ENCODE measurements at places on chromosomes 11 and 22.
A peak's percentile ranks its signal among the peaks of the same experiment; 100 is the strongest.

- DNase-seq, result no peak
These were observed 64.3 kb downstream of the NAT10 start for GRCh38 chr11:34169686-34170085.

DNA sequence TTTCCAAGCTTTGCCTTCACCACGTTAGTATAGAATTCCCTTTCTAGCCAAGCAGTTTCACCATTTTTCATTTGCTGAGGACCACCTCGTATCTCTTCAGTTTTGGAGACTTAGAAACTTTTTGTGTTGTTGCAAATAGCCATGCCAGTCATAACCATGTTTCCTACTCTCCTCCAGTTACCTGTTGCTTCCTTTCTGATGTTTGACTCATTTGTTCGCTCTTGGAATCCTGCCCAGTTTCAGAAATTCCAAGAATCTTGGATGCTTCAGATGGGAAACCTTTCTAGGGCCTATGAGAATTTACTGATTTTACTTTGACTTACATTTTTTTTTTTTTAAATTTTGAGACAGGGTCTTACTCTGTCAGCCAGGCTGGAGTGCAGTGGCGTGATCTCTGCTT, 65.4 kb downstream of the PPP6R3 start:
- peak; percentile 76 for DNase-seq

GRCh38 chr11:78715639-78716311, 141.1 kb upstream of the NARS2 start:
- peak; percentile 98 for DNase-seq

DNA sequence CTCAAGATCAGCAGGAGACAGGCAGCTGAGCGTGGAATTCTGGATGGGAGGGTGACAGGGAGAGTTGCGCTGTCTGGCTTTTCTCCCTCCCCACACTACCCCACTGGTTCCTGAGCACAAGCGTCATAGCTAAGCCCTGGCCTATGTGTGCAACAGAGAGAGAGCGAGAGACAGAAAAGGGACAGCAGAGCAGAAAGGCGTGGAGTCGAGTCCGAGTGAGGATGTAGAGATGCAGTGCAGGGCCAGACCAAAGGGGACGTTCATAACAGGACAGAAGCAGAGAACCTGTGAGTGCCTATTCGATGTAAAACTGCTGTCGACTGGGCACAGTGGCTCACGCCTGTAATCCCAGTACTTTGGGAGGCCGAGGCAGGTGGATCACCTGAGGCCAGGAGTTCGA, 94.0 kb upstream of the TMEM45B start:
- no peak for DNase-seq

DNA sequence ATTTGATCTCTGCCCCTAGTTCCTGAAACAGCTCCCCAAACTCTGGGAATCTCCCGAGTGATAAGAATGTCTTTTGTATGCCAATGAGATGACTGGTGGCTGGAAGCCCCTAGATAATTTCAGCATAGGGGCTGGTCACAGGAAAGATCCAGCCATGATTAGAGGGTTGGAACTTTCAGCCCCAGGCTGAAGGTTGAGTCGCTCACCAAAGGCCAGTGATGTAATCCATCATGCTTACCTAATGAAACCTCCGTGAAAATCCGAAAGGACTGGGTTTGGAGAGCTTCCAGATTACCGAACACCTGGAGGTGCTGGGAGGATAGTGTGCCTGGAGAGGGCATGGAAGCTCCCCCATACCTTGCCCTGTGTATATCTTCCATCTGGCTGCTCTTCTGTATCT, 26.0 kb downstream of the LRRC32 start:
- DNase-seq, result no peak

GRCh38 chr22:40637183-40638150, 948 bp upstream of the MRTFA start:
- no peak for DNase-seq

GRCh38 chr11:111602865-111603610, 789 bp downstream of the SIK2 start:
- no peak for DNase-seq

GRCh38 chr11:83054001-83054400, 17.7 kb downstream of the RAB30 start:
- no peak for DNase-seq

- no peak for DNase-seq
These were observed 100.9 kb upstream of the BID start for GRCh38 chr22:17875156-17875555.

DNA sequence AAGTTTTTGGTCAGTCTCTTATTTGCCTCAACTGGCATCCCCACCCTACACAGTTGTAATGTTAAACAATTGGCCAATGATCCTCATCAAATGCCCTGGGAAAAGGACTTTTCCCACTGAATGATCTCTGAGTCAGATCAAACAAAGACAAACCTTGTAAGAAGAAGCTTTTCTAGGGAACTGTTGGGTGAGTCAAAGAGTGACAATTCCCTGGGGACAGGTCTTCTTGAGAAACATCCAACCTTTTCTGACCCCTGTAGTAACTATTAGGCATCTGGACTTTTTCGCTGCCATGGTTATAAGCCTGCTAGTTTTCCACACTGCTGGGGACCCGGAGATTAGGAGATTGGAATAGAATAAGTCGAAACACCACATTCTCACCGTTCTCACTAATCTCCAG, 789.8 kb upstream of the API5 start:
- peak; percentile 63 for DNase-seq

DNA sequence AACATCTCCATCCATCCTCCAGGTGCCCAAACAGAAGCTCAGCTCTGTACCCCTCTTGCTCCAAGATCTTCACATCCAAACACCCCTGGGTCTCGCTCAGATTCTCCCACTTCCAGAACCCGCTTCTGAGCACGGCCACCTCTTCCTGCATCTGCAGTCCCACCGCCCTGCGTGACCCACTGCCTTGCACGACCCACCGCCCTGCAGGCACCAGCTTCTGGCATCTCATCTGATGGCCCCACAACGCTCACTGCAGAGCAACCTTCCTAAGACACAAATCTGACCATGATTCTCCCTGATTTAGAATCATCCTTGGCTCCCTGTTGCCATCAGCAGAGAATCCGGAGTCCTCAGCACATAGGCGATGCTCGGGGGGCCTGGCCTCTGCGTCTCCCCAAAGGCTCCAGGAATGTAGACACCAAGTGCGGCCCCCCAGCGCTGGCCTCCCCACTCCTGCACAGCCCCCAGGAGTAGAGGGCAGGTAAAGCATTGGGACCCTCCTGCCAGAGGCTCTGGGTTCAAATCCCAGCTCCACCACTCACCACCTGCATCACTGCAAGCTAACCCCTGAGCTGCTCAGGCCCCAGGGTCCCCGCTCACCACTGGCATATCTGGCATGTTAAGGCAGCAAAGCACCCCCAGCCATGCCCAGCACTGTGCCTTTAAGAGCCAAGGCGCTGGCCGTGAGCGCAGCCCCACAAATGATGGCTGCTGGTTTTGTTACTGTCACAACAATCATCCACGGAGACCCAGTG, 459.3 kb downstream of the BRD1 start:
- no peak for DNase-seq

DNA sequence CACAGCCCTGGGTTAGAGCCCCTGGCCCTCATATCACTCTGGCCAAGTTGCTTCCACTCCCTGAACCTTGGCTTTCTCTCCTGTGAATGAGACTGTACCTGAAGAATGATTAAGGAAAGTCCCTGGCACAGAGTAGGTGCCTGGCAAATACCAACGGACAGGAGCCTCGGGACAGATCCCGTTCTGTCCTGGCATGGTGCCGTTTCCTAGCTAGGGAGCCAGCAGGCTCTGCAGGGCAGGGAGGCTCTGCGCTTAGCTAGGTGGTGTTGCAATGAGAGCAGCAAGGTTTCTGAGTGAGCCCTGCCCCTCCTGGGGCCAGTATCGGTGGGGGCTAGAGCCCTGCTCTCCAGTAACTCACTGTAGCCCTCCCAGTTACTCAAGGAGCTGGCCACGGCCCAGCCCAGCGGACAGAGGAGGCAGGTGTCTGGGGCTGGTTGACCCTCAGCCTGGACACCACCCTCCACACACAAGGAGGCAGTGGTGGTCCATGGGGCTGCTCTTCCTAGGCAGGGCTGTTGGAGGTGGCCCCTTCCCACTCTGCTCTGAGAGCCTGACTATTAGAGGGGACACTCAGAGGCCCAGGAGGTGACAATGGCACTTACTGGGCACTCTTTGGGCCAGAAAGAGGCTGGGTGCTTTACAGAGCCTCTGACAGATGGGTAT, 74.4 kb downstream of the NFAM1 start:
- DNase-seq, result no peak

GRCh38 chr22:21702094-21702493, 33.5 kb downstream of the YPEL1 start:
- DNase-seq, result no peak

DNA sequence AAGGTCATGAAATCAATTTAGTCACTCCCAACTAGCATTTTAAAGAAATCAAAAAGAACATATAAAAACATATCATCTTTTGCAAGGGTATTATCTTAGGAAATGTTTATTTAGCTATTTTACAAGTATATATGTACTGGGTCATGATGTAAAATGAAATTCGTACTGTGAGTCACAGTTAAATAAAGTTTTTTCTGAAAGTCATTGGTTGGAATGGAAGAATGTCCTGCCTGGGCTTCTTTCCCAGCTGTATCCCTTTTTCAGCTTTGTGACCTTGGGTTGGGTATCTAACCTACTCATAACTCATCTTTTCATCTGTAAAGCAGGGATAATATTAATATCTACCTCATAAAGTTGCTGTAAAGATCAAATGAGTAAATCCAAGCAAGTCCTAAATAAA, 15.7 kb downstream of the FDX1 start:
- no peak for DNase-seq

GRCh38 chr11:57126766-57127400, 54.9 kb upstream of the LRRC55 start:
- no peak for DNase-seq

DNA sequence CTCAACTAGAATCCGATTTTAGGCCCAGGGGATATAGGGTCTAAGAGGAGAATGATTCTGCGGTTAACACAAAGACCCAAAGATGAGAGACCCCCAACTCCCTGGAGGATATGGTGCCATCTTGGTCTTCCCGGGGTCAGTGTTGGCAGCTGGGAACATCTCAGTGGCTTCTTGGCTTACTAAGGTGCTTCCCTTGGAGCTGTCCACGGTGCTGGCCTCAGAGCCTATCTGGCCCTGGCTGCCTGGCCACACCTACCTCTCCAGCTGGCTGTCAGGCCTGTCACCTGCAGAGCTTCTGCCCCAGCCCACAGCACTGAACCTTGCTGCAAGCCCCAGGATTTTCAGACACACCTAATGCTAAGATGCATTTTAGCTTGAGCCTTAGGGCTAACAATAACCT, 70.7 kb upstream of the THY1 start:
- no peak for DNase-seq

DNA sequence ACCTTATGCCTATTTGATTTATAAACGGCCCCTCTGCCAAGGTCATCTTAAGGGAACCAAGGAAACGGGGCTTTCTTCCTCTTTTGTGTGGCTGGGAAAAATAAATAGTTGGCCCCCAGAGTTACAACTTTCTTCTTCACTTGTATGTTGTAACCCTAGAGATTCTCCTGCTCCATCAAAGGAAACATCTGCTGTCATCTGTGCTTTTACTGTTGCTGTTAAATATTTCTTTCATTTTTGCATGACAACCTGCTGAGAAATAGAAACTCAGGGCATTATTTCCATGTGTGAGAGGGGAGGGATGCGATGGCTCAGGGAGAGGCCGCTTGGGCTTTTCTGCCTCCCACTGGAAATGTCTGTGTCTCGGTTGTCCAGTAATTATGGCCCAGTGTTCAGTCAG, 21.8 kb upstream of the CDC42EP2 start:
- DNase-seq, result no peak

DNA sequence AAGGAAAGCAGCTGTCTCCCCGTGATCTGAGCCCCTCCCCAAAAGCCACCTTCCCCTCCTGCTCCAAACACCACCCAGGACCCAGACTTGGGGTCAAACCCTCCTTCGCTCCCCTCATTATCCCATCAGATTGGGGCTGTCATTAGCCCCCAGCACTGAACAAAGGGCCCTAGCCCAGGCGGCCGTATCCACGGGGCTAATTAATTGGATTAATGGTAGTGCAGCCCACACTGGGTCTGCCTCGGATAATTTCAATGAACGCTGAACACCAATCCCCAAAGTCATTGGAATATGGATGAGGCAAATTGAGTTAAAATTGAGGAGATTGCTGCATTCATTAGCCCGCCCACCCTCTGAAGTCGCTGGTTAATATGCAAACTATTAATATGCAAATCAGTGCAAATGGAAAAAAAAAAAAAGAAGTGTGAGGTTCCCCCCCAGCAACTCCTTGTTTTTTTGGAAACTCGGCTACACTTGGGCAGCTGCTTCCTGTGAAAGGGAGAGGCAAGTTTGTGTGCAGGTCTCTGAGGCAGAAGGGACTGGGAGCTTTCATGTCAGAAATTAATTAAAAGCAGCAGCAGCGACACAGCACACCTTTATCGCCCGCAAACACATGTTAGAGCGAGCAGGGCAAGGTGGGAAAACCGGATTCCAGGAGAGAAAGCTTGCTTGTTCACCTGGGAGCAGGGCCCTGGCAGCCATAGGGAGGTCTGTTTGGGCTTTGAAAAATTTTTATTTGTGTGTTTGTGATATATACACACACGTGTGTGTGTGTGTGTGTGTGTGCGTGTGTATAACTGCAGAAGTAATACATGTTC, 517.8 kb downstream of the MIAT start:
- no peak for DNase-seq

DNA sequence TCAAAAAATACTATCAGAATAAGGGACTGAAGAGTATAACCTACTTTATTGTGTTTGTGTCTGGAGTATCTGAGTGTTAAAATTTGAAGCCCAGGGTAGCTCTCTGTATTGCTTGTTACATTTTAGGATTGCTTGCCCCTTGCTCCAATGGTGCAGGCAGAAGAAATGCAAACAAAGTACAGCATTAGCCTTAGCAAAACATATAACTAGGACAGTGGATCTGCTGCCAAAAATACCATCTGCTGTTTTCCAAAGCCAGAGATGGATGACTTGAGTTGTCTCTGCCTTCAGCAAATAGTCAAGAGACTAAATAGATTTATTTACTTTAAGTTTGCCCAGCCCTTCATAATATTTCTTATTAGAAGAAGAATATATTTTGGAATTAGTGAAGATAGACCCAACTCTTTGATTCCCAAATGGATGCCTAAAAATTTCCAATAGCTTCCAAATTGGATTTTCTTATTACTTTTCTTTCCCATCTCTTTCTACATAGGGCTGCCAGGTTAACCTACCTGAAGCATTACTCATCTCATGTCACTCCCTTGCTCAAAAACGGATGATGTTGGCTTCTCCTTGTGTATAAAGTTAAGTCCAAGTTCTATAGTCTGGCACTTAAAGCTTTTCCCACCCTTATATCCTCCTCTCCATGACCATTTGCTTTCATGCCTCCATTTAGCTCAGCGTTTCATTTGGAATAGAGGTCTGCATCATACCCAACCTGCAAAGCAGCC, 66.3 kb downstream of the LDLRAD3 start:
- DNase-seq, result no peak

DNA sequence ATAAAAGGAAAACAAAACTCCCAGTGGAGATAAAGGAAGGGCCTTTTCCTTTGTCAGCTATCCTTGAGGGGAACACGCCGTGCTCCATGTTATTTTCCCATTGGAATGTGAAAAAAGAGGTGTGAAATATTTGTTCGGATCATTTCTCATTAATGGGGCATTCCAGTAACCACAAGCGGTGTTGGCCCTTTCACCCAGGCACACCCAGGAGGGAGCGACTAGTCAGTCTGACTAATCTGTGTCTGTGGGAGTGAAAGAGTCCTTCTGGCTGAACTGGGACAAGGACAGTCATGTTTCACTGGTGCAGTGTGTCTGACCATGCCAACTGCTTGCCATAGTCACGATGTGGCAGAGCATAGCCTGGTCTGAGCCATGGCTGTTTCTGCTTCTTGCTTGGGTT, 13.0 kb upstream of the MYEOV start:
- peak; percentile 77 for DNase-seq

GRCh38 chr11:35907648-35908431, 36.0 kb upstream of the LDLRAD3 start:
- DNase-seq, result peak; percentile 91
